Naive B cell (primary cell): ENCODE measurements at places on chromosomes 2 and 18.

DNA sequence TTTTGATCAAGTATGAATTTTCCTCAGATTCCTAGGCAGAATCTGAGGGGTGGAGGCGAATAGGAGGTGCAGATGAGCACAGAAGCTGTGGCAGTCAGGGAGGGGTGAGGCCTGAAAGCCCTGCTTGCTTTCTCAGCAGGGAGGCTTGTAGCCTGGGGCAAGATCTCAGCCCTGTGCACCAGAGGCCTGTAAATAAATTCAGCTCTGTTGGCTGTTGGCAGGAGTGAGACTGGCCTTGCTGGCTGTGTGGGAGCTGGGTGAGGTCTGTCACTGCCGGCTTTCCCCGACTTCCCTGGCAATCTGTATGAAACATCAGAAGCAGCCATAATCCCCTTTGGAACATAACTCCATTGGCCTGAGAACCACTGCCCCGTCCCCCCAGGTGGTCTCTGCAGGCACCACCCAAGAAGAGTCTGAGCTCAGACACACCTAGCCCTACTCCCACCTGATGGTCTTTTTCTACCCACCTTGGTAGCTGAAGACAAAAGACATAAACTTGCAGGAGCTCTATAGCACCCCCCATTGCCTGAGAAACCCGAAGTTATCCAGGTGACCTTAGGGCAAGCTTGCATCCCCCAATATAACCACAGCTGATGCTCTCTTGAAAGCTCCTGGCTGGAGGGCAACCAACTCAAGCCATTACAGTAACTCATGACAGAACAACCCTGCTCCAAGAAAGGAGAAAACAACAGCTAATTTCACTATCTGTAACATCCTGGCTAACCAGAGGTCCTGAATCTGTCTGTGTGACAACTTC, 32.3 kb downstream of the EVA1A start:
- DNase-seq: no peak

DNA sequence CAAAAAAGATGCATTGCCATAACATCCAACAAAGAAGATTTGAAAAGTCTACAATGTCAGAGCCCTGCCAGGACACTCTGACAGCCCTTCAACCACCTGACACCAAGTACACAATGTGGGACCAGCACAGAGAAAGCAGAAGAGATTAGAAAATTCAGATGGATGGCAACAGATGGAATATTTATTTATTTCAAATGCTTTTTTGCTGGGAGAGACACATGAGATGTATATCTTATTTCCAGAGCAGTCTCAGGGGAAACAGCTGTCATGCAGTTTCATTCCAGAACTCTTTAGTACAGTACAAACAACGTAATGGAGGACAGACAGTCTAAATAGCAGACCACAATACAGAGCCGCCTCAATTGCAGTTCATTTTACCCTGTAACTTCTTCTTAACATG, 110.1 kb downstream of the MAIP1 start:
- no peak for DNase-seq

- no peak for DNase-seq
These were observed 502.1 kb upstream of the TMEFF2 start for GRCh38 chr2:192696857-192697256.

DNA sequence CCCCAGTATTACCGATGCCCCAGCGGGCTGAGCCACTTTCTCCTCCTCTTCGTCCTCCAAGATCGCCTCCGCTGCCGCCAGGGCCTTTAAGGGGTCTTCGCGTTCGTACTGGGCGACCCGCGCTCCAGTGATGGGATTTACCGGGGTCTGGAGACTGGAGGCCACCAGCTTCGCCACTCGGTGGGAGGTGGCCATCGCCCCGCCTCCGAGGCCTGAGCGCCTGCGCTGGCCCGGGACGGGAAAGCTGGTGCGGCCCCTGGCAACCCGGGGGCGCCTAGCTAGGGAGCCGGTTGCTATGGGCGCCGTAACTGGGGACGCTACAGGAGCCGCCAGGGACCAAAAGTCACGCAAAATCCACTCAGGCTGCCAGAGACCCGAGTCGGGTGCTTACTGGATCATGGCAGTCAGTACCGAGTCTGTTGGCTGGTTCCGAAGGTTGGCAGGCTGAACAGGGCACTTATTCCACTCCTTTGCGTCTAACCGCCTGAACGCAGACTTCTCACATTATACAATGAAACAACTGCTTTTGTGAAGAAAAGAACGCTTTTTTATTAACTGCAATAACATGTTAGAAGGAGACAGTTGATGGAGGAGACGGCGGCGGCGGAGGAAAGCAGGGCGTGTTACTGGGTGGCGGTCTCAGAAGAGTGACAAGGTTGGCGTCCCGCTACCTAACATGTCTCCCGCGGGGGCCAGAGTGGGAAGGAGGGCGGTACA, at the start of gene FAM161A:
Gene FAM161A (minus strand): TSS at position 214 of the 717 bp plus-strand sequence. CDS start 19 bp downstream, at position 195.
- DNase-seq: peak; percentile 78

GRCh38 chr2:178589335-178589734, 109.1 kb downstream of the PLEKHA3 start:
- no peak for DNase-seq

GRCh38 chr2:134275058-134275862, 21.4 kb downstream of the MGAT5 start:
- DNase-seq: peak; percentile 86

- DNase-seq: no peak
These were observed 2.4 kb upstream of the TMEM178A start for GRCh38 chr2:39663187-39663930.
